ENCODE measurements at places on chromosomes 4 and X.

DNA sequence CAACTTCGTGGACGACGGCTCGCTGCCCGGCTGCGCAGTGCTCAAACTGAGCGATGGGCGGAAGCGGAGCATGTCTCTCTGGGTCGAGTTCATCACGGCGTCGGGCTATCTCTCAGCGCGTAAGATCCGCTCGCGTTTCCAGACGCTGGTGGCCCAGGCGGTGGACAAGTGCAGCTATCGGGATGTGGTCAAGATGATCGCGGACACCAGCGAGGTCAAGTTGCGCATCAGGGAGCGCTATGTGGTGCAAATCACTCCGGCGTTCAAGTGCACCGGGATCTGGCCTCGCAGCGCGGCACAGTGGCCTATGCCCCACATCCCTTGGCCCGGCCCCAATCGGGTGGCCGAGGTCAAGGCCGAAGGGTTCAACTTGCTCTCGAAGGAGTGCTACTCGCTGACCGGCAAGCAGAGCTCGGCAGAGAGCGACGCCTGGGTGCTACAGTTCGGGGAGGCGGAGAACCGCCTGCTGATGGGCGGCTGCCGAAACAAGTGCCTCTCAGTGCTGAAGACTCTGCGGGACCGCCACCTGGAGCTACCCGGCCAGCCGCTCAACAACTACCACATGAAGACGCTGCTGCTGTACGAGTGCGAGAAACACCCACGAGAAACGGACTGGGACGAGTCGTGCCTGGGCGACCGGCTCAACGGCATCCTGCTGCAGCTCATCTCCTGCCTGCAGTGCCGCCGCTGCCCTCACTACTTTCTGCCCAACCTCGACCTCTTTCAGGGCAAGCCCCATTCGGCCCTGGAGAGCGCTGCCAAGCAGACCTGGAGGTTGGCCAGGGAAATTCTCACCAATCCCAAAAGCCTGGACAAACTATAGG is 1.5 kb downstream of the MAB21L2 start:
- DNase-seq: peak; percentile 46

DNA sequence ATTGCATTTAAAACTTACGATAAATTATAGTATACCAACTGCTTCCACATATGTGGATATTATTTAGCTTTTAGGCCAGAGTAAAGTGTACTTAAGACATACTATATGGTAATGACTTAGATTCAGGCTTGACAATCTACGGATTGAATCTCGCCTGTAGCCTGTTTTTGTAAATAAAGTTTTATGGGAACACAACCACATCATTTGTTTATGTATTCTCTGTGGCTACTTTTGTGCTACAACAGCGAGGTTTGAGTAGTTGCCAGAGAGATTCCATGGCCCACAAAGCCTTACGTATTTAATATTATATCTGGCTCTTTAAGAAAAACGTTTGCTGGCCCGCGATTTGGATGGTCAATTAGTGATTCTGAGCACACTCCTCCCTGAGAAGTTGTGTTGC is 37.6 kb downstream of the HHIP start:
- DNase-seq: no peak

DNA sequence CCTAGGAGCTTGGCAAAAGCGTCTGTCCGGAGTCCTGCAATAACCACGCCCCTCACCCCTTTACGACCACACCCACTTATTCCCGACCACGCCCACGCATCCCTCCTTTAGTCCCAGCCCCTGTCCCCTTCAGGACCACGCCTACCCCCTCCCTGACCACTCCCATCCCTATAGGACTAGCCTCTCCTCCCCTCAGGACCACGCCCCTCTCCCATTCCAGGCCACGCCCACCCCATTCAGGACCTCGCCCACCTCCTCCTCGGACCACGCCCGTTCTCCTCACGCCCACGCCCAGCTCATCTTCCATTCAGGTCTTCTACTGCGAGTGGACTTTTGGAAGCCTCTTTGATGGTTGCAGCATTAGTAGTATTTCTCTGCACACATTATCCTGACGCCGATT is 131.2 kb upstream of the STX18 start:
- peak; percentile 24 for DNase-seq

DNA sequence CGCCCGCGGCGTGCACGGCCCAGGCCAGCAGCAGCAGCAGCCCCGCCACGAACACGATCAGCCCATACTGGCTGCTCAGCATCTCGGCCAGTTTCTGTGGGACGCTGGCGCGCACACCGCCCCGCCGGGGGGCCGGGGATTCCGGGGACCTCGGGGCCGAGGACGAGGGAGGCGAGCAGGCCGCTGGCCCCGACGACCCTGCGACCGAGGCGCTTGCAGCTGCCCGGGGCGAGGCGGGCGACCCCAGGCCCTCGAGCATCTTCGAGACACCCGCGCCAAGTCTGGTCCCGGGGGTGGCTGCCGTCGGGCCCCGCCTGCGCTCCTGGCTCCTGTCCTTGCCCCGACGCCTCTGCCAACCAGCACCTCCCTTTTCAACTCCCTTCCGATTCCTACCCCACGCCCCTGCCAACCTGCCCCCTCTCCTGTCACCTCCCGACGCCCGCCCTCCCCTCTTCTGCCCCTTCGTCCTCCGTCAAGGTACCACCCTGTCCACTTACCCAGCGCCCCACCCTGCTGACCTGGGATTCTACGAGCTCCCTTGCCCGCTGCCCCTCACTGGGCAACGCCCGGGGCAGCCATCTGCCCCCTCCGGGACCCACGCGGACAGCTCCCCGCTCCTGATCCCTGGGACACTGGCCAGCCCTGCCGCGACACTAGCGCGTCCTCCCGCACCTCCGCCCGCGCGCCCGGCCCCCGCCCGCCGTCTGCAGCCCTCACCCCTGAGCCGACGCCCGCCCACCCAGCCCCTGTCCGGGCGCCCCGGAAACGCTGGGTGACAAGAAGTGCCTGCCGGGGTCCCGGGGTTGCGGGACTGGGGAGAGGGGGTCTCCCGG is at the start of gene OTOP1:
TSS of gene OTOP1 (minus strand) at position 324 of the 833 bp plus-strand sequence. CDS start at position 259, 65 bp downstream.
- no peak for DNase-seq

GRCh38 chr4:5719350-5720055 is 8.5 kb downstream of the EVC start:
- no peak for DNase-seq

DNA sequence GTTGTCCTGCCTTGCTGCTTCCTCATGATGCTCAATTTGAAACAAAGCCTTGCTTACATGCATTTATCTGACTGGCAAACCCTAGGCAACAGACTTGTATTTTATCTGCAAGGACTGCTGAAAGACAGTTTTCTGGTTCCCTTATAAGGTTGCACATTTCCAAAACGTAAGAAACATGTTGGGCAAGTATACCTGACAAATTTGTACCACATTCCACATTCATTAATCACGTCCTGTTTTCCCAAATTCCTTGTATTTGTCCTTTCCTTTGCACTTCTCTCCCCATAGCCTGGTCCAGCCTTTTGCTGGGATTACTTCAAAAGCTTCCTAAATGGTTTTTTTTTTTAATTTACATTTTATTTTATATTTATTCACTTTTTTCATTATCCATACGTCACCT is 310.1 kb downstream of the PPP3CA start:
- DNase-seq: no peak

DNA sequence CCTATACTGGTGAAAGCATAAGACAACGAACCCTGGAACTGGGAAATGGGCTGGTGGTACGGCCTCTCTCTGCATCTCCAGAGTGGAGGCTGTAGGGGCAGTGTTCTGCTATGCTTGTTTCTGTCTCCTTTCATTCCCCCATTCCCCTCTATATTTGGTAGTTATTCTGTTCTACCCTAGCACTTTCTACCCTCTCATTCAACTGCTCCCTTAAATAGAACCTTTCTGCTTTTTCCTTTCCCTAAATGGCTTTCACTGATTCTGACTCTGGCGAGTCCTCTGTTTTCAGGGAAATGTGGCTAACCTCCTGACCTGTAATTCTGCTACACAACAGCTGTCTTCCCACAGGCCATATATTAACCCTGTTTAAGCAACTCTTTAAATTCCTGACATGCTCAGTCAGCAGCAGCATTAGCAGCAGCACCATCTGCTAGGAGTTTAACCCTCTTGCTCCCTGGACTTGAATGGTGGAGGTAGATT is 94.2 kb downstream of the CXCL13 start:
- DNase-seq: no peak

DNA sequence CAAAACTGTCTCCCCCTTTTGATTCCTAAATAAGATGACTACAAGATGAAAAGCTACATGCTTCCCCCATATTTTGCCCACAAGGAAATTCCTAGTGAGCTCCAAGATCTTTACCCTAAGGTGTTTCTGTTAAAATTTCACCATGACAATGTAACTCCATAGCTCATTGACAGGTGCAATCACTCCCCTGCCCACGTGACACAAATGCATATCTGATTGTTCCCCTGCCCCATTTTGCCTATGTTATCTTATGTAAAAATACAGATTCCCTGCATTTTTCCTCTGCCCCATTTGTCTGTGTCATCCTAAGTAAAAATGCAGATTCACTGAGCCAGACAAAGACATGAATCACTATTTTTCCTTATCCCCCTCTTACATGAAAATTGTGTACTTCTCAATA is 66.7 kb downstream of the GPRASP3 start:
- no peak for DNase-seq

DNA sequence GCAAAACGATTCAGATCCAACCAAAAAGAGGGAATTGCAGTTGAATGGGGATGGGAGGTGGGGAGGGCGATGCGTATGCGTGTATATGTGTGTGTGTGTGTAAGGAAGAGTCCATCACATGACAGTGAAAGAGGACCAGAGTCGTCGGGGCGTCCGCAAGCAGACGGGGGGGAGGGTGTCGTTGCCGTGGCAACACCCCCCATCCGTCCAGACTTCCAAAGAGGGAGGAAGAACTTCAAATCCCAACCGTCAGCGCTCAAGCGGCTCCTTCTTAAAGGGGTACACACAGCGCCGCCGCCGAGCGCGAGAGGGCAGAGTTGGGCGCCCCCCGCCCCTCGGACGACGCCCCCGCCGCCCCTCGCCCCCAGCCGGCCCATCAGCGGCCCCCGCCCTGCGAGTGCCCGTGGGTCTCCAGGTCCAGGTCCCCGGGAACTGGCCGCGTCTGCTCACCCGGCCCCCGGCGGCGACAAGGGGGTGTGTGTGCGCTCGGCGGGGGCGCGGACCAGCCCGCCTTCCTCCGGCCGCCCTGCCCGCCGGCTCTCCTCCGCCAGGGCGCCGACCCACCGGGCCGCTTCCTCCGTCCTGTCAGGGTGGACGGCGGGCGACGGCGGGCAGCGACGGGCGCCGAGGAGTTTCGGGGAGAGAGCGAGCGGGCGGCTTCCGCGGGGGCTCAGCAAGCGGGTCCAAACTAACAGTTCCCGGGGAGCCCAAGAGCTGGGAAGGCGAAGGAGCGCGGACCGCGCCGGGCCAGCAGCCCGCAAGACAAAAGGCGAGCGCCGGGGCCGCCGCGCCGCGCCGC is 685 bp downstream of the LCORL start:
- DNase-seq: peak; percentile 79

DNA sequence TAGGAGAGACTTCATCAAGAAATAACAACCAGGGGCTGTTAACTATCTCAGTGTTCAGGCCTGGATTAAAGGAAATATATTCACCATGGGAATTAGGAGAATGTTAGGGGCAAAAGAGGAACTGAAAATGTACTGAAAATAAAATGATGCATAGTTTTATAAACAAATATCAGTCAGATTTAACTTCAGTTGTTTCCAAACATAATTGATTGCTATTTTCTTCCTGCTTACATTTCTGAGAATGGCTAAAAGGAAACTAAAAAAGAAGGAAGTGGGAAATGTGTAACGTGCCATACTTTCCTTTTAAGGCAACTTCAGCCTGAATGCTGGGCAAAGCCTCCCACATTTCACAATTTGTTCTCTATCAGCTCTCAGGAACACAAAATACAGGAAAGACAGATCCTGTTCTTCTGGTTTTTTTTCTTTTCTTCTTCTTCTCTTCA is 178.1 kb downstream of the MAML3 start:
- DNase-seq: no peak

GRCh38 chr4:107991945-107992630 is 2.4 kb downstream of the HADH start:
- no peak for DNase-seq

GRCh38 chr4:181479141-181479540 is 764.1 kb upstream of the TENM3 start:
- DNase-seq: no peak

GRCh38 chr4:141713185-141713584 is 76.8 kb downstream of the IL15 start:
- no peak for DNase-seq

DNA sequence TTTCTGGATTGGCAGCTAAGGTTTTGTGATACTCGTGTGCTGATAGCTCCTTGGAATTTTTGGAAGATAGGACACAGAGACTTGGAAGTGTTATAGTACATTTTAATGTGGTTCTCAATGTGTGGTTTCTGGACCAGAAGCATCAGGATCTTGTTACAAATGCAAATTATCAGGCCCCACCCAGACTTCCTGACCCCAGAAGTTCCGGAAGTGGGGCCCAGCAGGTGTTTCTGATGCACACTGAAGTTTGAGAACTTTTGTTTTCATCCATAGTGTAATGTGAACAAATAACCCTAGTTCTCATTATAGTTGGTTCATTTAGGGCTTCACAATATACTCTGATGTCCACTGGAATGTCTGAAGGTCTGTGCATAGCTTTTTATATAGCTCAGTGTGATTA is 49.6 kb downstream of the LAMP2 start:
- no peak for DNase-seq

DNA sequence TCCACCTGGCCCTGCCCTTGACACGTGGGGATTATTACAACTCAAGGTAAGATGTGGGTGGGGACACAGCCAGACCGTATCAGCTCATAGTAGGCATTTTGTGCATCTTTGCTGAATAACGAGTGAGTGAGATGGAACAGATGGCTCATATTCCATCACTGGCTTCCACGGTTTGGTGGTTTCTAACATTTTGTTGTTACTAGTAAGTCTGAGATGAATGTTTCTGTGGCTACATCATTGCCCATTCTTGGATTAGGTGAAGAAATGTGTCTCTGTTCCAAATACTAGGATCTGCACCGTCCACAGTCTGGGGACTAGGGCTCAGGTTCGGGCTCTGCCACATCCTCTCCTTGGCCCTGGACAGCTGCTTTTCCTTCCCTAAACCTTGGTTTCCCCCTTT is 3.6 kb downstream of the ABLIM2 start:
- no peak for DNase-seq
